Activated CD4-positive, alpha-beta memory T cell treated with anti-CD3 and anti-CD28 coated beads, Interleukin-2, amount 10 ng/mL, durations not matched to agents 7 days and 5 days (primary cell): ENCODE measurements at places on chromosomes 7 and 10. TPM values are rescaled to one million over a fixed set of nuclear protein-coding genes. Genes with fewer than 3 reads are reported as not detected.

The CRPPA gene
- total RNA-seq: 0.30 TPM

The GIMAP4 gene
- total RNA-seq: 277 TPM

- no peak for DNase-seq
Observed at GRCh38 chr10:122019414-122019975, 30.5 kb downstream of the TACC2 start.

GRCh38 chr10:113449006-113449695, 103.7 kb upstream of the HABP2 start:
- no peak for DNase-seq

- no peak for DNase-seq
Observed at GRCh38 chr7:97620495-97620894, 111.4 kb upstream of the TAC1 start.
